ENCODE measurements at places on chromosomes 1 and 21. TPM values are rescaled to one million over a fixed set of nuclear protein-coding genes. Genes with fewer than 3 reads are reported as not detected.

- no peak for DNase-seq
Measured at GRCh38 chr1:51372561-51372960, 42.2 kb upstream of the TTC39A start.

DNA sequence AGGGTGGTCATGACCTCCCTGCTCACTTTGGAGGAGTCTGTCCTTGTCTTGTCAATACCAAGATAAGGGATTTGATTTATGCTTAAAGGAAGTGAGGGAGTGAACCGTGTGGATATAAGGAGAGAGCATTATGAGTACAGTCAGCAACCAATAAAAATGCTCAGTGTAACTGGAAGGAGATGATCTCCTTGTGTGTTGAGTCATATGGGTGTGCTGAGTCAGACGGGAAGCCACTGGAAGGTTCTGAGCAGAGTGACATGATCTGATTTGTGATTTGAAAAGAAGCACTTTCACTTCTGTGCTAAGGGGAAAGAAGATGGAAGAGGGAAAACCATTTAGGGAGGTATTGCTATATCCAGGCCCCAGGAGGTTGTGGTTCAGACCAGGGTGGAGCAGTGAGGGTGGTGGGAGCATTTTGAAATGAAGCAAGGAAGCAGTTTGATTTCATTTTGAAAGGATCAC lies 2.5 kb upstream of the BCL10 start:
- DNase-seq = peak; percentile 97

COL11A1 gene
- total RNA-seq = 25.9 TPM

DNA sequence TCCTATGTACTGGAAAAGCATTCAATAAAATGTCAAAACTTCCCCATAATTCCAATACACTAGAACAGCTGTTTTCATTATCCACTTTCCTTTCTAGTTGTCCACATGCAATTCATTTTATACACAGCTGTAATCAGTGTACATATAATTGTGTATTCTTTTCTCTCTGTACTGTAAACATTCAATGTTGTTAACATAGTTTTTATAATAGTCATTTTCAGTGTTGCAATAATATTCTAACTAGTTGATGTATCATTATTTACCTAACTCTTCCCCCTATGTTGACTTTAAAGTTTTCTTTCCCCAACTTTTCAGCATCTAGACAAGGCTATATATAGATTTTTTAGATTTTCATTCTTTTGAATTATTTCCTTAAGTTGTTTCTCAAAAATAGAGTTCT lies 44.4 kb downstream of the DIPK1A start:
- no peak for DNase-seq
